Endodermal cell (in vitro differentiated cells): ENCODE measurements at places on chromosomes 13 and 19.

GRCh38 chr13:31588893-31589292, 150.4 kb upstream of the RXFP2 start:
- no peaks in the 10 kb centered on the region for H3K27me3 ChIP-seq
- H3K4me1 ChIP-seq: peaks cover 3% of the 10 kb centered on the region
- no peak overlapping the region for H3K4me3 ChIP-seq
- DNase-seq: no peak

GRCh38 chr19:39003188-39003587, 27.6 kb upstream of the FBXO17 start:
- no peak overlapping the region for H3K27ac ChIP-seq
- H3K36me3 ChIP-seq: no peaks in the 10 kb centered on the region
- no peaks in the 10 kb centered on the region for H3K4me1 ChIP-seq

- no peak overlapping the region for H3K27ac ChIP-seq
- DNase-seq: no peak
These were observed 751 bp downstream of the ERVK3-1 start for GRCh38 chr19:58305932-58306323.

- no peak for DNase-seq
- H3K36me3 ChIP-seq: peaks cover 9% of the 10 kb centered on the region
These were observed 7.8 kb upstream of the F2RL3 start for GRCh38 chr19:16880884-16881554.

GRCh38 chr13:30866677-30867076, 39.4 kb upstream of the MEDAG start:
- H3K27me3 ChIP-seq: peaks cover 16% of the 10 kb centered on the region
- no peak overlapping the region for H3K4me3 ChIP-seq
- DNase-seq: peak; percentile 17
- H3K4me1 ChIP-seq: peaks cover 17% of the 10 kb centered on the region

GRCh38 chr19:53879140-53880081, 2.6 kb upstream of the PRKCG start:
- H3K27ac ChIP-seq: no peak overlapping the region
- peaks cover 47% of the 10 kb centered on the region for H3K27me3 ChIP-seq
- H3K36me3 ChIP-seq: peaks cover 14% of the 10 kb centered on the region

DNA sequence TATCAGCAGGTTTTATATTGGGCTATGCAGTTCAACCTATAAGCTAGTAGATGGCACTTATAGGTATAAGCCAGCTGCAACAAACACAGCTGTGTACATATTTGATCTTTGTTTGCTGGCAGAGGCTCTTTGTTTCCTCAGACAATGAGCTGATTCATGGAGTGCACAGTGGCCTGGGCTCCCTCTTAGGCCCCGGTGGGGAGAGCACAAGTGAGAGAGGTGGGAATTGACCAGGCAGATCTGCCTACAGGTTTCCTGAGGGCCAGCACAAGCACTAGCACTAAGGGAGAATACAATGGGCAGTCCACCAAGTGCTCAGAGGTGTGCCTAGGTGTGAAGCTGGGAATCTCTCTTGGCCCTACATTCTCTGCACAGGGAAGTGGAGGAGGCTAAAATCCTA, 1390.7 kb downstream of the SLITRK5 start:
- no peak overlapping the region for H3K4me3 ChIP-seq
- H3K4me1 ChIP-seq: no peaks in the 10 kb centered on the region
- H3K27ac ChIP-seq: no peak overlapping the region

GRCh38 chr13:32430018-32430747, 2.3 kb upstream of the N4BP2L1 start:
- H3K4me3 ChIP-seq: no peak overlapping the region
- no peaks in the 10 kb centered on the region for H3K4me1 ChIP-seq
- DNase-seq: no peak
- H3K27ac ChIP-seq: no peak overlapping the region
- H3K36me3 ChIP-seq: no peaks in the 10 kb centered on the region

GRCh38 chr13:45861322-45861721, 9.8 kb upstream of the SIAH3 start:
- DNase-seq: no peak
- H3K36me3 ChIP-seq: no peaks in the 10 kb centered on the region
- no peaks in the 10 kb centered on the region for H3K4me1 ChIP-seq
- no peak overlapping the region for H3K4me3 ChIP-seq

GRCh38 chr19:48244281-48244680, 11.4 kb downstream of the CARD8 start:
- no peaks in the 10 kb centered on the region for H3K27me3 ChIP-seq
- H3K36me3 ChIP-seq: peaks cover 11% of the 10 kb centered on the region
- no peak overlapping the region for H3K27ac ChIP-seq
- no peak for DNase-seq
- peaks cover 4% of the 10 kb centered on the region for H3K4me1 ChIP-seq

DNA sequence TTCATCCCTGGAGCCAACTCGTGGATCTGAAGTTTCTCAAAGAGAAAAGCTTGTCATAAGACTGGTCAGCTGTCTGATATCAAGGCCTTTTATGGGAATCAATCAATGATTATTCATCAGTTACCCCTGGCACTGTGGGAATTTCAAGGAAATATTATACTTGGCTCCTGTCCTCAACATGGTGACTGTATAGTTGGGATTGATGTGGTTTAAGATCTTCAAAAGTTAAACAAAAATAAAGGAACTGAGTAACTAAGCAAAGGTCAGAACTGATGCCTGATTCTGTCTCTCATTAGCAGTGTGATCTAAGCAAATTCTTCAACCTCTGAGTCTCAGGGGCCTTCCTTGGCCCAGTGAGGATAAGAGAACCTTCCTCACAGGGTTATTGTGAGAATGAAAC, 22.2 kb upstream of the SERPINE3 start:
- no peak overlapping the region for H3K4me3 ChIP-seq
- no peak overlapping the region for H3K27ac ChIP-seq
- H3K36me3 ChIP-seq: no peaks in the 10 kb centered on the region
- H3K27me3 ChIP-seq: no peaks in the 10 kb centered on the region
